ENCODE measurements at places on chromosomes 2 and 18.

DNA sequence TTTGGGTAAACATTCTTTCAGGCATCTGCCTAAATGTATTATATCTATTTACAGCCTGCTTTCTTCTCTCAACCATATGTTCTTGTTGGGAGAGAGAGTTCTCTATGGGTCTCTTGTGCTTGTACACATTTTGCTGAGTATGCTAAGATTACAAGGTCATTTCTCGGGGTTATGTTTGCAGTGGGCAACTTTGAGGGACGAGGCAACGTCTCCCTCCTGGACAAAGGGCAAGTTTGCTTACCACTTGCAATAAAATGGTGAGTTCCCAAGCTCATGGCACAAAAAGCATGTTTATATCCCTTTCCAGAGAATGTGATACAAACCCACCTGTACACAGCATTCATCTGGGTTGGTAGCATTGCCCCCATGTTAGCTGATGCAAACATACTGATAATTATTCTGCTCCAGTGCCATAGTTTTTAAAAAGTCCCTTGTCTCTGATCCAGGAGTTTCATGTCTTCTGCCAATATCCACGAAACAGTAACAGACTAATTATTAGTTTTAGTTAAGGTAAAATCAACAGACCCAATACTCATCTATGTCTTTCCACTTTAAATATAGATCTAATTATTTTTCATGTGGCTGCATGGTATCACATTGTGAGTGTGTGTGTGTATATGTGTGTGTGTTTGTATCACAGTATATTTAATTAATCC lies 84.2 kb upstream of the MAPK4 start:
- DNase-seq, result no peak

GRCh38 chr2:101551336-101551888 lies 76.5 kb upstream of the RFX8 start:
- DNase-seq, result no peak

GRCh38 chr2:16478434-16479210 lies 187.0 kb downstream of the CYRIA start:
- DNase-seq, result no peak

DNA sequence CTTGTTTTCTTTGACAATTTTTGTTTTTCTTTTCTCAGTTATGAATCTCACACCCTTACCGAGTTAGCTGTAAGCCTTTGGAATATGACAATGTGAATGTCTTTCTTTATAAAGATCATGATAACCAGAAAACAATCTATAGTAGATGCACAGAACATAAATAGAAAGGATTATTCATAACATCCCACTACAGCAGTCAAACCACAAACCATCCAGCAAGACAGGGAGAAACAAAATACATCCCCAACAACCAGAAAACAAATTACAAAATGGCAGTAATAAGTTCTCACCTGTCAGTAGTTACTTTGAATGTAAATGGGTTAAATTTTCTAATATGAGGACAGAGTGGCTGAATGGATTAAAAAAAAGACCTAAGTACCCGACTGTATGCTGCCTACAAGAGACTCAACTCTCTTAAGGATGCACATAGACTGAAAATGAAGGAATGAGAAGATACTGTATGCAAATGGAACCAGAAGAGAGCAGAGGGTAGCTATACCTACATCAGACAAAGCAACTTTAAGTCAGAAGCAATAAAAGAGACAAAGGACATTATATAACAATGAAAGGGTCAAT lies 124.6 kb downstream of the ZNF532 start:
- DNase-seq, result no peak

DNA sequence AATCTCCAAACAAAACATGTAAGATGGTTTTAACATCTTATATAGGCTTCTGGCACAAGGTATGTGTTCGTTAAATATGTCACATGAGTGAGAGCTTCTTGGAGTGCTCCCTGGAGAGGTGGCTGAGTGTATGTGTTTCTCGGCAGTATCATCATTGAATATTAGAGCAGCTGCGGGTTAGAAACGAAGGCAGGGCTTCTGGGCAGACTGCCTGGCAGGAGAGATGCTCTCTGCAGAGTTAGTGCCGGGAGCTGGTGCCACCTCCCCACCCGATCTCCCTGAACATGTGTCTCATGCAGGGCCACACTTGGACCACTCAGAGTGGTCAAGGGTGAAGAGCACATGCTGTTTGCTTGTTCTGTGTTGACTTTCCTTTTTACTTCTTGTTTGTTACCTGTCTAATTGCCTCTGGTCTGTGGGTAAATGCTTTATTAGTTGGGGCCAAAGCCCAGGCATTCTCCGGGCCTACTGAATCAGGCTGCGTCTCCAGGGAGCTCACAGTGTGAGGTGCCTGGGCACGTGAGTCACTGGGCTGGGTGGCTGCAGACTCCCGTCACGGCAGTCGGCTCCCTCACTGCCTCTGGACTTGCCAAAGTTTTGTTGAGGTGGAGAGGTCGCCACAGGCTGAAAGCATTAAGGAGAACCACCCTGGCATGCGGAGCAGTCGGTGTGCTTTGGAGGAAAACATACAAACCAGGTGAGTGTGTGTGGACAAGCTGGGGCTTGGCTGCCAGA lies 246.6 kb downstream of the FHOD3 start:
- DNase-seq, result no peak

- DNase-seq, result no peak
Observed at GRCh38 chr18:29074147-29074546, 897.2 kb upstream of the CDH2 start.

DNA sequence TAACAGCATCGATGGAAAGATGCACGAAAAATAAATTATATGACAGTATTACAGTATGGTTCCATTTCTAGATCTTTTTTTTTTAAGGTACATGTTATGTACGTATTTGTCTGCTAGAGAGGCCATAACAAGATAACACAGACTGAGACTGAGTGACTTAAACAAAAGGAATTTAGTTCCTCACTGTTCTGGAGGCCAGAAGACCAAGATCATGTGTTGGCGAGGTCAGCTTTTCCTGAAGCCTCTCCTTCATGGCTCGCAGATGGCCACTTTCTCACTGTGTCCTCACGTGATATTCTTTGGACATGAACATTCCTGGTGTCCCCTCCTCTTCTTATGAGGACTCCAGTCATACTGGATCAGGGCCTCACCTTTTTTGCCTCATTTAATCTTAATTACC lies 177.4 kb downstream of the CAPN13 start:
- DNase-seq, result no peak

DNA sequence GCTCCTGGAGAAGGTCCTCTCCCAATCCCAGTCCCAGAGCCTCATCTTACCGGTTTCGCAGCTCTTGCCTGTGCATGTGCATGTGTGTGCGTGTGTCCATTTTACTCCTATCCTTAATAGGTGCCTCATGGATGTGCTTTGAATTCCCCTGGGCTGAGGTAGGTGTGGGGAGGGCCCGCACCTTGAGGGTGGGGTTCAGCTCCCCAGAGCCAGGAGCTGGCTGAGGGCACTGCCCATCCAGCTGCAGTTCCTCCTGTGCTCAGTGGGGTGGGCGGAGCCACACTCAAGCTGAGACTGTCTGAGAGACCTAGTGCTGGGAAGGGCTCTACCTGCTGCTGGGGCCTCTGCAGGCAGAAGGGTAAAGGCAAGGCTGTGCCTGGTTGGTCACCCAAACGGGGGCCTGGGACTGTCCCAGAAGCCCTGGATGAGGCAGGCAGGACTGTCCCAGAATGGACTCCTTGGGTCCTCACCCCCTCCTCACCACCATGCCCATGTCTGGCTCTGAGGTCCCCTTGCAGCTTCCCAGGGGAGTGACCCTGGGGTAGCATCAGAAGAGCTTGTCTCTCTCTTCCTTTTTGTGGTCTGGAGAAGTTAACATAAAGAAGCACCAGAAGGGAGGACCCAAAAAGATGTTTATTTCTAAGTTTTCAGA lies 8.9 kb downstream of the GDF7 start:
- no peak for DNase-seq

DNA sequence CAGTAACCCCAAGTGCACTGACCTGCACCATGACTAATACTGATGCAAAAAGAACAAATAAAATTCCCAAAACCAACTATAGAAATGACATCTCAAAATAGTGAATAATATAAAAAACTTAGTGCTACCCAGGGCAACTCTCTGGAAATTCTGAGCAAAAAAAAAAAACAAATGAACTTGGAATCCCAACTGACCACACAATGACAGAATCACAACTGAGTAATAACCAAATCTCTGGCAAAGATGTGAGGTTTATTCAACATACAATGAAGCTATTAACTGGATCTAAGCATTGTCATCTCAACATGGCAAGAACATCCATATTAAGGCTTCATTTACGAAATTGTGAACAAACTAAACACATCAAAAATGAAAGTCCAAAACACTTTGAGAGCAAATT lies 22.7 kb downstream of the EXOC6B start:
- no peak for DNase-seq

GRCh38 chr18:74906184-74906583 lies 302.8 kb downstream of the PTGR3 start:
- DNase-seq, result no peak

- no peak for DNase-seq
Observed at GRCh38 chr18:50506362-50506761, 53.5 kb upstream of the MAPK4 start.

GRCh38 chr2:72570413-72570812 lies 255.4 kb downstream of the EXOC6B start:
- DNase-seq, result peak; percentile 36

GRCh38 chr2:67824186-67824585 lies 238.6 kb downstream of the C1D start:
- DNase-seq, result no peak

Data from SW 1271 (cell line).